ENCODE measurements at places on chromosomes 16 and 17.

DNA sequence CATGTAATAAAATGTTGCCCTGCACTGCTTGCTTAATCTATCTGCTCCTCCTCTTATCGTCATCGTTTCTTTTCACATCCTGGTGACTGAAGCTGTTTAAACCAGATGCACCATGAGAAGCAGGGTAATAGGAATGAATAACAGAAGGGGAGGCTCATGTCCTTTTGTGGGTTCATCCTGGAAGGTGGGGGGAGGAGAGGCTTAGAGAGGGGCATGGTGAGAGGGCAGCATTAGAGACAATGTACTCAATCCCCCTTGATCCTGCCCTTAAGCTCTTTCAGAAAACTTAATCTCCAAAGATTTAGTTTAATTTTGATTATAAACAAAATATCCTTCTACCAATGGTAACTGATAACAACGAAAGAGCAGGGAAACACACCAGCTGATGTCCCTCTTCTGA lies 248.5 kb downstream of the CA10 start:
- DNase-seq = no peak

DNA sequence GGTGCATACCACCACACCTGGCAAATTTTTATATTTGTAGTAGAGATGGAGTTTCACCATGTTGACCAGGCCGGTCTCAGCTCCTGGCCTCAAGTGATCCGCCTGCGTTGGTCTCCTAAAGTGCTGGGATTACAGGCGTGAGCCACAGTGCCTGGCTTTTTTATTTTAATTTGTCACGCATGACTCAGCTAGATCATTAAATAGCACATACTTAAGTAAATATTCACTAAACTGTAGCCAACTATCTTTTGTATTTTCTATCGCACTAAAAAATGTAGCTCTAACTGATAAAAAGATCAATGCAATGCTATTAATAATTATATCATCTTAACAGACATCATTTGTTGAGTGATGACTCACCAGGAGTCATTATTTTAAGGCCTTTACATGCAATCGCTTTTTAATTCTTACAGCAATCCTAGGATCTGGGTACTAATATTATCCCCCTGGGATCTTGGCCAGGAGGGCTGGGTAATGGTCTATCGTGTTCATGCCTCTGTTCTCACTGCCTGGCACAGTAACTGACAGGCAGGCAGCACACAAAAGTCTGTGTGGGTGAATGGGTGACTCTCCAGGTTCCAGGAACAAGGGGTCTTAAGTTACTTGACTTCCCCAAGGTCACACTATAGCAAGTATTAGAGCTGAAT lies 693.5 kb upstream of the EEF2KMT start:
- no peak for DNase-seq

- DNase-seq = no peak
Observed at GRCh38 chr17:14336418-14336817, 35.5 kb downstream of the HS3ST3B1 start.

DNA sequence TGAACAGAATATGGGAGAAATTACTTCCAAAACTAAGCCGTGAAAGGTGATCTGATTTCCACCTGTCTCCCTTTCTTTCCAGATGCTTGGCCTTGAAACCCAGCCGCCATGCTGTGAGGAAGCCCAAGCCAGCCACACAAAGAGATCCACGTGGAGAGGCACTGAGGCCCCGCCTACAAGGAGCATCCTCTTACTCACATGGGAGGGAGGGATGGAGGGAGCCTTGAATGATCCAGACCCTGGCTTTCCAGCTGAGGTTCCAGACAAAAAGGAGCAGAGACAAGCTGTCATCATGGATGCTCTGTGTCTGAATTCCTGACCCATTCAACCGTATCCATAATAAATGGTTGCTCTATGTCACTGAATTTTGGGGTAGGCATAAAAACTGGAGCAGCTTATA lies 48.9 kb upstream of the HAPSTR1 start:
- DNase-seq = no peak

DNA sequence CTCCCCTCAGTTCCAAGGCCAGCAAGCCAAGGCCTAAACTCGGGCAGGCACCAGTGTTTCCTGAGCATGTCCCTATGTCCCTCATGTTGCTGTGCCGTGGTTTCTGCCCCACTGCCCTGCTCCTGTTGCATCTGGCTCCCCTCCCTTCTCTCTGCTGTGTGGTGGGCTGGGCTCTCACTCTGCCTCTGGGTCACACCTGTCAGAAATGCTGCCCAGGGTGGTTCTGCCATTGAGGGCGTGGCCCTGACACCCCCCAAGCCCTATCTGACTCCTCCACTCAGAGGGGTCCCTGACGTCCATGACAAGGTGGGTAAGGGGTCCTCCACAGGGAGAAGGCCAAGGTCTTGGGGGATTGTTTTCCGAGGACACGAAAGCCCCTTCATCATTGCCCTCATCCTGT lies 9.2 kb upstream of the ITGA3 start:
- no peak for DNase-seq

DNA sequence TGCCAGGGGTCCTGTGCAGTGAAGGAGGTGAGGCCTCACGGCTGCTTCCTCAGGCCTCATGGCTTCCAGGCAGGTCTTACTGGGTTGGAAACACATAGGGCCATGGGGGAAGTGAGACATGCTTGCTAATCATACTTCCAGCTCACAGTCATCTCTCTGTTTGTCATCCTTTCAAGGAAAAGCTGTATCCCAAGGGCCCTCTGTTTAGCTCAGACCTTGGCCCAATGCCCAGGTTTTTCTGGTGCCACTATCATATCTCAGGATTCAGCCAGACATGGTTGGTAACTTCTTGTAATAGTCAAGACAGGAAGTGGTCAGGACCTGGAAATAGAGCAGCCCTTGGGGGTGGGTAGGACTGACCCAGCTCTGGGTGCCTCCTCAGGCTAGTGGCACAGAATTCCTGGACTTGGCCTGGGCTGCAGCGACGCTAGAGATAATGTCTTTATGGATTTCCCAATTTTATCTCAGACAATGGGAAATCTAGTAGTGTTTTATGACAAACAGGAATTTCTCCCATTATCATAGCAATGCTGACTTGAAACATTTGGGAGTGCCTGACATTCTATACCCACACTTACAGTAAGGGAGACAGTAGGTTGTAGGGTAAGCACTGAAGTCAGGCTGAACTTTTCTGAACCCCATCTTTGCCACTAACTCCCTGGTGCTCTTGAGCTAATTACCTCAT lies 13.5 kb upstream of the ITGB3 start:
- DNase-seq = peak; percentile 30

DNA sequence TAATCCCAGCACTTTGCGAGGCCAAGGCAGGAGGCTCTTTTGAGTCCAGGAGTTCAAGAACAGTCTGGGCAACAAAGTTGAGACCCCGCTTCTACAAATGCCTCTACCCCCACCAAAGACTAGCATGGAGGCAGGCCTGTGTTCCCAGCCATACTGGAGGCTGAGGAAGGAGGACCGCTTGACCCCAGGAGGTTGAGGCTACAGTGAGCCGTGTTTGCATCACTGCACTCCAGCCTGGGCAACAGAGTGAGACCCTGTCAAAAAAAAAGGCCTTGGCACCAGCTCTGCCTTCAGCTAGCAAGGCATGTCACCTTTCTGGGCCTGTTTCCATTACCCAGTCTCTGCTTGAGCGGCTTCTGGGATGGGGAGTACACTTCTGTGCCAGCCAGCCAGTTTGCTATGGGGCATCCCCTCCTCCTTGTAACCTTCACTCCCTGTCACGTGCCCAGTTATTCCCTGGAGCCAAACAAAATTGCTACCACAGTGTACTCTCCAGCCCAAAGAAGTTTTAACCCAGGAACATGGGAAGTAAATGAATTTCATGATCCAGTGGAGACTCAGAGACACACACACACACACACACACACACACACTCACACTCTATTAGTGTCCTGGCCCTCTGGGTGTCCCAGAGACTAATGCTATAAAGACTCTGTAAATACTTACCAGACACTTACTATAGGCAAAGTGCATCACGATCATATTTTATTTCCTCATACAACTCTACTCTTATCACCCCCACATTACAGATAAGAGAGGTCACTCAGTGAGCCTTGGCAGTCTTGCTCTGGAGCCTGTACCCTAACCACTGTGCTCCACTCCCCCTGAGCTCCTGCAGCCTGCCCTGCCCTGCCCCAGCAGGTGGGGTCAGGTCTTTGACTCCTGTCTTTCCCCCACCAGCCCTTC lies 2.5 kb downstream of the CISD3 start:
- DNase-seq = no peak

DNA sequence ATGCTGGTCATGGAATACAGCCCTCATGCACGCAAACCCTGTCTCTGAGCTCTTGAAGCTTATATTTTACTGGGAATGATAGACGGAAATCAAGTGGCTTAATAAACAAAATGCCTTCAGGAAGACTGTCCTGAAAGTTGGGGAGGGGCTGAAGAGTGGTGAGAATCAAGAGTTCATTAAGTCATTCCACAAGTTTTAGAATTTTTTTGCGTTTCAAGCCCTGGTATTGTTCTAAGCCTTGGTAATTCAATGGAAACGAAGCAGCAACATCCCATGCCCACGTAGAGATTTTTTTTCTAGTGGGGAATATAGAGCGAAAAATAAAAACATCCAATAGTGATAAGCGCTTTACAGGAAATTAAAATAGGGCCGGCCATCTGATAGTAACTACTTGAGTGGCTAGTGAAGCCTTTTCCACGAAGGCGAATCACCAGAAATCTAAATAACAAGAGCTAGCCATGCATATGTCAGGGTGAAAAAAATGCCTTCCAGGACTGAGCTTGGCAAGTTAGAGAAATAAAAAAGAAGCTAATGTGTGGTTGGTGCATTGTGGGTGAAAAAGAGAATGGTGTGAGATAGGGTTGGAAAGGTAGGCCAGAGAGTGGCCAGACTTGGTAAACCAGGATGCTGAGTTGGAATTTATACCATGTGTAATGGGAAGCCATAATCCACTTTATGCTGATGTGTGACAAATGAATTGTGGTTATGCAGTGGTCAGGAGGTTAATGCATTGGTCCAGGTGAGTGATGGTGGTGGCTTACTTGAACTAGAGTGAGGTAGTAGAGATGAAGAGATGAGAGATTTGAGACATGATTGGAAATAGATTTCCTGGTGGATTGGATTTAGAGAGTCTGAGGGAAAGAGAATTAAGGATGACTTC lies 772 bp downstream of the PFAS start:
- DNase-seq = no peak

- no peak for DNase-seq
Observed at GRCh38 chr16:1770328-1771187, 785 bp downstream of the NME3 start.

- no peak for DNase-seq
Observed at GRCh38 chr16:84339311-84339710, 29.0 kb upstream of the ATP2C2 start.

DNA sequence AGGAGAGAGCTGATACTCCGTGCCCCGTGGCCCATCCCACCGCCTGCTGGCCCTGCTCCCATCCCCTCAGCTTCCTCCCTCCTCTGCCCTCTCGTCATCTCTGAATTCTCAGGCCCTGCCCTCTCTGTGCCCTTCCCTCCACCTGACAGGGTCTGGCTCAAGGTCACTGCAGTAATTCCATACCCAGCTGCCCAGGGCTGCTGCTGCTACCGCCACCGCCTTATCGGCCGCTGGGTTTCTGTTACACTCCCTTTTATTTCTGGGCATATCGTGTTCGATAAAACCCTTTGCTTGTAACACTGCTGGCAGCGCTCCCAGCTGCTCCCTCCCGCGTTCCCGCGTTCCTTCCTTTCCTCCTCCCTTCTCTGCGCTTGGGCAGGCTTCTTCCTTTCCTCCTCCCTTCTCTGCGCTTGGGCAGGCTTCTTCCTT lies 1.2 kb downstream of the EPN3 start:
- peak; percentile 23 for DNase-seq

GRCh38 chr17:67422897-67423296 lies 45.8 kb downstream of the PITPNC1 start:
- no peak for DNase-seq

DNA sequence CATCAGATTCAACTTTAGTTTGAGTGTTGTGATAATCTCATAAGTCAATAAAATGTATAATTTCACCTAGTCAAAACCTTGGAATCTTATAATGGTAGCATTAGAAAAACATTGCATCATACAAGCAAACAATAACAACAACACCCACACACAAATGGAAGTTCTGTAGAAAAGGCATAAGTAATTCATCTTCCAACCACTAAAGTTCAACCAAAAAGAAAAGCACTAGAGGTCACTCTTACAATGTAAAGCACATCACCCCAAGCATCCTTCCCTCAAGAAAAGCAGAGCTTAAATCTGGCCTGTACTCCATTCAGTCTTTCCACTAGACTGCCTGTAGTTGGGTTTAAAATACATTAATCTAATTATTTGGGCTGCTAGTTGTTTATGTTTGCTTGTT lies 1.8 kb downstream of the CNTNAP4 start:
- DNase-seq = no peak

DNA sequence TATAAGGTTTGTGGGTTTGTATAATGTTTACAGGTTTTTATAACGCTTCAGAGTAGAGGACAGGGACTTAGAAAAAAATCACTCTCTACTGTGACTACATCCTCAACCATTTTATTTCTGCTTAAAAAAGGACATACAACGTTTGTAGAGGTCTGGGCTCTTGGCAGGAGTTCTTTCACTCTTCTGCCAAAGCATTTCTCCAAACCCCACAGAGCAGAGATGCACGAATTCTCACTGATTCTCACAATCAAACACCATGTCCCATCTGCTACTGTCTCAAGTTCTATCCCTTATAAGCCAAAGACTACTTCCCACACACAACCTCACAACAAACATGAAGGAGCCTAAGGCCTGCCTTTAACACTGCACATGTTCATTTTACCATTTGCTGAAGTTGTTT lies 7.0 kb upstream of the ANKFY1 start:
- DNase-seq = no peak

DNA sequence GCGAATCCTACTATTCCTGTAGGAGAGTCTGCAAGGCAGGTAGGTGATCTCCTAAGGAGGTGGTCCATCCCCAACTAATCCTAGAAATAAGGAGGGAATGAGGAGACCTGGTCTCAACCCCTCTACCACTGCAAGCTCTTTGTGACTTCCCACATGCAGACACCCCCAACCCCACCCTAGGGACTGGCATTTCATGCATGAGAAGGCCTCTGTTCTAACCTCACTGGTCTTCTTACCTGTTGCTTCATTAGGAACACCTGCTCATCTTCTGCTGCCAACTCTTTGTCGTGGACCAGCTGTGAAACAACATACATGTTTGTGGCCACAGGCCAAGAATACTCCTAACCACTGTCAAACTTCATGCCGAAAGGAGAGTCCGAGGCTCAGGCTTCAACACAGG lies 22.6 kb downstream of the DYNC1LI2 start:
- DNase-seq = no peak

- DNase-seq = peak; percentile 46
Observed at GRCh38 chr17:50155115-50155819, 4.8 kb upstream of the PPP1R9B start.

DNA sequence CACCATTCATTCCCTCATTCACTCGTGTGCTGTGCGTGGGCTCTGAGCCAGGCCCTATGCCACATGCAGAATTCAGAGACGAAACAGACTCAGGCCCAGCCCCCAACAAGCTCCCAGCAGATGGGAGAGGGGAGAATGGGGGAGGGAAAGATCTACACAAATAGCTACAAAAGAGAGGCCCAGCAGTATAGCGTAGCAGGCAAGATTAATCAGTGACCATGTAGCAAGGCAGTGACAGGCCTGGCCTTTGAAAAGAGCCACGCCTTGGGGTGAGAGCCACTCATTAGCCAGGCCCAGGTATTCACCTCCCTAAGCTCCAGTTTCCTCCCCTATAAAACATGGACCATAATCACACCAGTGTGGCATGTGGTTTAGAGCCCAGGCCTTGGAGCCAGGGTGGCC lies 16.4 kb upstream of the KRT19 start:
- DNase-seq = no peak

Measured in hematopoietic multipotent progenitor cell treated with erythropoietin and hydrocortisone succinate and interleukin-3 and kit ligand, for 17 days (in vitro differentiated cells).